Activated gamma-delta T cell treated with Interleukin-2 at 50 U/mL for 16 hours (primary cell): ENCODE measurements at places on chromosomes 12 and 14.
A peak's percentile ranks its signal among the peaks of the same experiment; 100 is the strongest.

DNA sequence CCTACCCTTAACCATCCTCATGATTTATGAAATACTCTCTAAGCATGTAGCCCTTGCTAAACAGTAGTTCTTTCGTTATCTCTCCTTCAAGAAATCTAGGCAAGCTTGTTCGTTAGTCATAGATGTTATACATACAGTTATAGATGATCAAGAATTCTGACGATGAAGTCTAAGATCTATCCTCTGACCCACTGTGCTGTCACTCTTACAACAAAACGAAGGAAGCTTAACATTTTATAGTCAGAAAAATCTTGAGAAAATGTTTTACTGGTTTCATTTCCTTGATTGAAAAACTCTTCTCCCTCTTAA lies 68.9 kb downstream of the SPPL3 start:
- no peak for DNase-seq

- DNase-seq: no peak
These were observed 222.1 kb downstream of the NUAK1 start for GRCh38 chr12:105916760-105917039.

- no peak for DNase-seq
These were observed 15.2 kb downstream of the PLD4 start for GRCh38 chr14:104939666-104940410.

DNA sequence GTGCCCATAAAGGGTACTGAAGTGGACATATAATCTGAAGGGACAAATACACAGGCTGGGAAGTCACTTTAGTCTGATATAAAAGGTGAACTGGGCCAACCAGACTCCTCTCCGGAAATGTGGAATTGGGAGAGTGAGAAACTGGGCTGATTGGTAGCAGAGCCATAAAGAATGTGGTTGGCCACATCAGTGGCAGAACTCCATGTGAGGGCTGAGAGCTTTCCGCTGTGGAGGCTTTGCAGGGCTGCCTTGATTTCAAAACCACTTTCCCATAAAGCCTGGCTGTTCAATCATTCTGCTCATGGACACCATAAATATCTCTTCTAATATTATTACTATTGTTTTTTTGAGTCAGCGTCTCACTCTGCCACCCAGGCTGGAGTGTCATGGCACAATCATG lies 220.3 kb downstream of the MON2 start:
- no peak for DNase-seq

GRCh38 chr14:66070542-66071319 lies 415.4 kb upstream of the CCDC196 start:
- peak; percentile 73 for DNase-seq
